Stimulated activated CD8-positive, alpha-beta memory T cell treated with anti-CD3 and anti-CD28 coated beads, Interleukin-7, amount 100 ng/mL, for 1 hour (primary cell): ENCODE measurements at places on chromosomes 12 and 14.

DNA sequence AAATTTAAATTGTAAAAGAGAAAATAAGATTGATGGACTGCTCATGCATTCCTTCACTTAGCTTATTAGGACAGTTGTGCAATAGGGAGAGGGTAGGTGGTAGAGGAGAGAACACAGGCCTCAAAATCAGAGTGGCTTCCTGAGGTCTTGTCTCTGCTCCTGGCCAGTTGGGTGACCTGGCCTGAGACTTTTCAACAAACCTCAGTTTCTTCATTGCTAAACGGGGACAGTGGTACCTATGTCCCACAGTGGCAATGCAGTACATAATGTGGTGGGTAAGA, 2.6 kb downstream of the MAP3K12 start:
- no peak for DNase-seq

GRCh38 chr14:92967346-92967926, 44.5 kb downstream of the CHGA start:
- no peak for DNase-seq

DNA sequence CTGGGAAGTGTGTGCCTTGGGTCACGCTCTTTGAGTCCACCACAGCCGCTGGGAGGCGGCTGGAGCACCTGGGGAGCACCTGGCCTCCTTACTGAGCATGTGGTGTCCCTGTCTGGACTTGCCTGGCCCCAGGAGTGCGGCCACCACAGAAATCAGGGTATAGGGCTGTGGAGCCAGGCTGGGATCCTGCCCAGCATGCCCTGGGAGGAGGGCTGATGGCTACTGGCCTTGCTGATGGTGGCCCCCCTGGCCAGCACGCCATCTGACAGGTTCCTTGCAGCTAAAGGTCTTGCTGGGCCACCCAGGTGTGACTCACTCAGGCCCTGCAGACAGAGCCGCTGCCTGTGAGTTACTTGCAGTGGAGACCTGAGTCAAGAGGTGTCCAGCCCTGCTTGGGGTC, 6.0 kb downstream of the ULK1 start:
- no peak for DNase-seq

DNA sequence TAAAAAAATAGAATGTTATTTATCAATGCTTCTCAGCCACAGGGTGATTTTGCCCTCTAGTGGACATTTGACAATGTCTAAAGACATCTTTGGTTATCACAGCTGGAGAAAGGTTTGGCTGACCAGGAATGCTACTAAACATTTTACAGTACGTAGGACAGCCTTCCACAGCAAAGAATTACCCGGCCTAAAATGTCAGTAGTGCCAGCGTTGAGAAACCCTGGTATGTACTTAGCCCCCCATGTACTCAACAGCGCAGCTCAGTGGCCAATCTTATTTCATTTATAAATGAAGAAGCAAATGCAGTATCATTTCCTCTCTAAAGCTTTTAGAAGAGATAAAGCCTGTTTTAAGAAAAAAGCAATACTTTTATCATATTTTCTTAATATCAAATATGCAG, 5.8 kb downstream of the MARK3 start:
- DNase-seq, result no peak

DNA sequence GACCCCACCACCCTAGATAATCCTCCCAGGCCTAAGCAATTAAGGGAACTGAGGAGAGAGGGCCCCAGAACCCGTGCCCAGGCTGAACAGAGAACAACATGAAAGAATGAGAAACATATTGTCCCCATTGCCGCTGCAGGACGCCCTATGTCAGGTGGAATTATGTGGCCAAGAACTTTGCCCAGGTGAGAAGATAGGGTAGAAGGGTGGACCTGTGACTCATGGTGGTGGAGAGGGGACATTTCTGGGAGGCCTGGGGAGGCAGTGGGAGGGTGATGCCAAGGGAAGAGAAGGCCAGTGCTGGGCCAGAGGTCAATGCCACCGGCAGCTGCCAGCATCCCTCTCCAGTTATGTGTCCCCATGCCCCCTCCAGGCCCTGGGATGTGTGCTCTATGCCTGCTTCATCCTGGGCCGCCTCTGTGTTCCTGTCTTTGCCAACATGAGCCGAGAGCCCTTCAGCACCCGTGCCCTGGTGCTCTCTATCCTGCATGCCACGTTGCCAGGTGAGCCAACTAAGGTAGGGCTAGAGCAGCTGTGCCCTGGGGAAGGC, 15.5 kb downstream of the SOAT2 start:
- no peak for DNase-seq

DNA sequence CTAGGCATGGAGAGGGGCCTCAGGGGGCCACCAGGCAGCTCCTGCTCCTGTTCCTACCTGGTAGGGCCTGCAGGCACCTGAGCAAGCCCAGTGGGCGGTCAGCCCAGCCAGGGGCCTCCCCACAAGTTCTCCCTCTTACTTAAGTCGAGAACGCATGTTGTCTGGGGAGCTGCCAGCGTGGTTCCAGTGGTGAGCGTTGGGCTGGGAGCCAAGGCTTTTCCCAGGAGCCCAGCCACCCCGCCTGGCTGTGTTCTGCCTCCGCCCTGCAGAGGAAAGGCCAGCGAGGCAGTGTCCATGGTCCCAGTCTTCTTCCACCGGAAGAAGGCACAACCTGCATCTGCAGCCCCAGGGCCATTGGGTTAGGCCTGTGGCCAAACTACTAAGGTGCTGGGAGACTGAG, 1.4 kb downstream of the C14orf180 start:
- DNase-seq, result no peak

DNA sequence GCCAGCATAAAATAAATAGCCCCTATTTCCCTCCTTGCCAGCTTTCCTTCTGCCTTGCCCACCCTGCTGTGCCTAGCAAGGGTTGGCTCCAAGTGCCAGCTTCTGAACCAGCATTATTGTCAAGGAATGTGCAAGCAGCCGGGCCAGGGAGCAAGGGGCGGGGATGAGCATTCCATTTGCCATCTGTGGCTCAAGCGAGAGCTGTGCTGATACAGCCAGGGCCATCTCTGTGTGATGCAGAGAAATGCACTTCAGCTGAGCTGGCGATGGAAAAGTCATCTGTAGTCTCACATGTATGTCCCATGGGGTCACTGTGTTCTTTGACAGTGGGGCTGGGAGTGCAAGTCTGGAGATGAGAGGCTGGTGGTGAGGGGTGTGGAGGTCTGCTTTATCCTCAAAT, 137.3 kb downstream of the SUDS3 start:
- no peak for DNase-seq

- DNase-seq, result no peak
Measured at GRCh38 chr14:71687166-71687831, 244.9 kb upstream of the RGS6 start.

DNA sequence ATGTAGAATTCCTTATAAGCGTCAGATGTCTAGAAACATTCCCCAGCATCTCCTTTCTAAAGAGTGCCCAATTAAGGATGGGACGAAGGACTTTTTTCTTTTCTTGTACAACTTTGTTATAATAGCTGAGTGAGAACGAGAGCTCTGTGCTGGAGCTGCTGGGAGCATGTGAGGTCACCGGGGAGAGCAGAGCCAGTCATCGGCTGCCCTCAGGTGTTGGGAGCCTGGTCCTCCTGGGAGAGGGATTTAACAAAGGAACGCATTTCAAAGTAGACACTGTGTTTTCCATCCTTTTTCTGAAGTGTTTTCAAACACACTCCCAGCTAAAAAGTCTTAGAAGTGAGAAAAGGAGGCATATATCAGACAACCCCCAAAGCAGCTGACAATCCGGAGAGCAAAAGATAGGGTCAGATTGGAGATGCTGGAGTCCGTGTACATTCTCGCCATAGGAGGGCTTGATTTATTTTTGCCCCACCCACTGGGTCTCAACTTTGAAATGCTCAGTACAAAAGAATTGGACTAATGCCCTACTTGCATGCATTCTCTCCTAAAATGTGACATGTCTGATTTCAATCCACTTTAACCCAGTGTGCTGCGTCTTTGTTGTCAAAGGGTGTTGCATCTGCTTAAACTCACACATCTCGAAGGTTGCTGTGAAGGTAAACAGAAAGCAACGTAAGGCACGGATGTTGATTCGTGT, 50.8 kb upstream of the PIWIL1 start:
- DNase-seq, result no peak

DNA sequence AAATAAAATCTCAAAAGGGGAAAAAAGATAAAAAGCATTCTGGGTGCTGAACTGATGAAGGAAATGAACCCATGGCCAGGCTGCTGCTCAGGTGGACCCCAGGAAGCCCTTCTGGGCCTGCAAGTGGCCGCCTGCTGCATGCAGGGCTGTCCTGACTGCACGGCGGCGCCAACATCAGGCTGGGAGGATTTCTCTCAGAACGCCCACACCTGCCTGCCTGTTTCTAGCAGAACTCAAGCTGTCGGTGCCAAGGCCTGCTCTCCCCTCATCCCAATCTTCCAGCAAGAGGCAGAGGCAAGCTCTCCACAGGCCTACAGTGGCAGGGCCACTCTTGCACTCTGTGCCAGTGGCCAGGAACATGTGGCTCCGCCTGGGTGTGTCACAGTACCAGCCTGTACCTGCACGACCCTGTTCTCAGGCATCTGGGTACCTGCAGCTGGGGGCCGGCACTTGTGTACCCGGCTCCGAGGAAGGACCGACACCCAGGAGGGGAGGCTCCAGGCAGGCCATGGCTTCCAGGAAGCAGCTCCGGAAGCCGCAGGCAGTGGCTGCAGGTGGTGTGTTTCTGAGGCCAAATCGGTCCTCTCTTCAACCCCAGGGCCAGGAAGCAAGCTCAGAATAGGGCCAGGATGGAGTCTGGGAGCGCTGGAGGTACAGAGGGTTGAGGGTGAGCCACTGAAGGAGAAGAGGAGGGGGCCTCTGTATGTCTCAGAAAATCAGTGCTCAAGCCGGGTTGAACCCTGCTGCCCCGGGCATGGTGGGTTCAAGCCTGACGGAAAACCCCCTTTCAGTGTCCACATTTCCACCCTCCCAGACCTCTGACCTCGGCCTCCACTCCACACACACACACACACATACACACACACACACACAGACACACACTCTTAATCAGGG, 2.5 kb upstream of the INF2 start:
- DNase-seq, result no peak

DNA sequence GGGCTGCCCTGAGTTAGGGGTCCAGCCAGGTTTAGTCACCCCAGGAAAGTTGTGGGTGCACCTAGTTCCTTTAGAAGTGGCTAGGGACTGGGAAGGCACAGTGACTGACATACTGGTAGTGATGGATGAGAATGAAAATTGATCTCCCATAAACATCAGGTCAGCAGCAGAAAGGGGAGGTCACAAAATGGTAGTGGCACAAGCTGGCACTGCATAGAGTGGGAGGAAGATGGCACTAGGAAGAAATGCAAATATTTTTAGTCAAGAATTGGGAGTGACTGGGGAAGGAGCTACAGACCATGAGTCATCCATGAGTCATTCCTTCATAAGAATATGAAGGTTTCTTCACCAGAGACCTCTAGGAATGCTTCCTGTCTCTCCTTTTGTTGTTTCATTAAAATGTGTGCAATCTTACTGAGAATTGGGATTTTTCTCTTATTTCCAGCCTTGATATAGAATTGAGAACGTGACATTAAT, 198.3 kb upstream of the AMIGO2 start:
- no peak for DNase-seq

DNA sequence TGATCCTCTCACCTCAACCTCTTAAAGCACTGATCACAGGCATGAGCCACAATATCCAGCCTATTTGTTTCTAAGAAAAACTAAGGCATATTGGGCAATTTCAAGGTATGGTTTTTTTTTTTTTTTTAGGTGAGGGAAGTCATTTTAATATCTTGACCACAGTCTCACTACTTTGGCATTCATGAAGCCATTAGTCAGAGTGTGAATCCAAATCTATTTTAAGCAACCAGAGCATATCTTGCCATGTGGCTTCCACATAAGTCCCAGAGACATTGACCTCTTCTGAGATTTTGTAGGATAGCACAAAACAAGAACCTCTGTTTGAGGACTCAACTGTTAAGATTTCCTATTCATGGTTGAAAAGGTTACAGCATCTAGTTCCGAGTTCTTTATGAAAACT, 130.3 kb upstream of the RBM19 start:
- DNase-seq, result no peak

- no peak for DNase-seq
Measured at GRCh38 chr12:24721191-24721590, 227.7 kb downstream of the BCAT1 start.

DNA sequence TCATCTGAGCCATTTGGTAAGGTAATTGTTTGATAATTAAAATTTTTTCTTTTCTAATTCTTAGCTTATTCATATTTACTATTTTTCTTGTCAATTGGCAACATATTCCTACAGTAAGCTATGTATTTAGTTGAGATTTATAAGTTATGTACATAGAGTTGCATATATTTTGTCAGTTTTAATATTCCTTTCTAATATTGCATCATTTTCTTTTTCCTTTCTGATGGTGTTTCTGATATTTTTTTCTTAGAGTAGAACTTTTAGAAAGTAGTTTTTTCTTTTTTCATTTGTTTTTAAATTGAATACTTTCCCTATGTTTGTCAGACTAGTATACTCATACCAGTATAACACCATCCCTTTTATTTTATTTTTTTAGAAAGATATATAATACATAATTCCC, 131.3 kb downstream of the TTC6 start:
- no peak for DNase-seq

DNA sequence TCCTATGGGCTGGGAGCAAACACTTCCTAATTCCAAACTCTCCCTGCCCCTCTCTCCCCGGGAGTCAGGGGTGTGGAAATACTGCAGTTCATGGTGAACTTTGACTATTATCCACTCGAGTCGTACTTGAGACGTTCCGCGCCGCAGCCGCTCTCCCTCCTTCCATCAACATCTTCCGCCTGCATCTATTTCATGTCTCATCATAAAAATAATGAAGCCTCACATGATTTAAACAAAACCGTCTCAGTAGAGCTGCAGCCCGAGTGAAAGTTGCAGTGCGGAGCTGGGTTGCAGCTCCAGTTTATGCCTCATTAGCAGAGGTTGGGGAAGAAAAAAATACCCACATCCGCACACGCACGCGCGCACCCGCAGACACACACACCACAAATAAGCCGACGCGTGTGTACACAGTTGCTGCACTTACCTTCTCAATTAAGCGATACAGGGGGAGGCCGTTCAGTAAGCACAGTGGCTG, 283 bp downstream of the LMO3 start:
- no peak for DNase-seq

DNA sequence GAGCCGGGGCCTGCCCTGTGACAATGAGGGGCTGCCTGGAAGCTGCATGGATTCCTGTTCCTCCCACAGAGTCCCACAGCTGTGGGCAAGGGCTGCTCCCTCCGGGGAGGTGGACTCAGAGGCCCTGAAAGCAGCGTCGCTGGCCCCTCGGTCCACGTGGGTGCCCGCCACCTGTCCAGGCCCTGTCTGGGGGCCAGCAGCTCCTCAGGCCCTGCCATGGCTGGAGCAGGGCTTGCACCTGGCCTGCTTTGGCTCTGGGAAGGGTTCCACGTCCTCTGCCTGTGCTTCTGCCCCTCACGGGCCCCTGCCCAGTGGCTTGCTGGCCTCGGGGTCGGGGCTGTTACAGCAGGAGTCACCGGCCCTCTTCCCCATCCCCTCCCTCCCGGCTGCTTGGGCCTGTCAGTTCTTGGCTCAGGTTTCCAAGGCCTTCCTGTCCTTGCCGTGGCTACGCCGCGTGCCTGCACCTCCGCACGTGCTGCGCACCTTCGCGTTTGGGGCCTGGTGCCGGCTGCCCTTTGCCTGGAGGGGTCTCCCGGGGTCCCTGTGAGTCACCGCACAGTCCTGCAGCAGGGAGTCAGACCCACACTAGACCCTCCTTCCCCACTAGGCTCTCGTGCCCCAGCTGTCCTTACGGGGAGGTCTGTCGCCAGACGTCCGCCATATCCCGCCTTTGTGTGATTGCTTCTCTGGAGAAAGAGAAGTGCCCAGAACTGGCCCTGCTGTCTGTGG, 5.8 kb downstream of the FBRSL1 start:
- DNase-seq, result no peak
